AG04449 (cell line): ENCODE measurements at places on chromosomes 3 and 15.

DNA sequence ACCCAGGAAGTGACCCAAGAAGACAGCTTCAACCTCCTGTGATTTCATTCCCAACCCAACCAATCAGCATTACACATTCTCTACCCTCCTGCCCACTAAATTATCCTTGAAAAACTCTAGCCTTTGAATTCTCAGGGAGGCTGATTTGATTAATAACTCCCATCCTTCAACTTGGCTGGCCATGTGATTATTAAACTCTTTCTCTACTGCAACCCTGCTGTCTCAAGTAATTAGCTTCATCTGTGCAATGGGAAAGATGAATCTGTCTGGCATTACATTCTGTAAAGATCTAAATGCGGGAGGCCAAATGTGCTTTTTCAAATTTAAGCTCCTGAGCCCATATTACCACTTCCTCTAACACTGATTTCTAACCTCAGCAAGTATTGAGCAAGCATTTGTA is 95.9 kb upstream of the STT3B start:
- no peak for DNase-seq

- DNase-seq = no peak
Measured at GRCh38 chr3:192843723-192844485, 73.8 kb downstream of the MB21D2 start.

DNA sequence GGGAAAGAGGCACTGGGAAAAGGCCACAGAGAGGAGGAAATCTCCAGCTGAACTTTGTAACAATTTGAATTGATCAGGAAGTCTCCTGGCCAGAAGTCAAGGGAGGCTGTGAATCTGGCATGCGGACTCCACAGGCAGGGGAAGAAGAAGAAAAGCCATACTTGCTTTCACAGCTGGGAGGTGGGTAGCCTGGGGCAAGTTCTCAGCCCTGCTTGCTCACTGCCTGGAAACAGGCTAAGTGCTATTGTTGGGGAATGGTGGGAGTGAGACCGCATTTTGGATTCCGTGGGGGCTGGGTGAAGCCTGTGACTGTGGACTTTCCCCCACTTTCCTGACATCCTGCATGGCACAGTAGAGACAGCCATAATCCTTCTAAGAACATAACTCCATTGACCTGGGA is 168.8 kb upstream of the CD96 start:
- no peak for DNase-seq

DNA sequence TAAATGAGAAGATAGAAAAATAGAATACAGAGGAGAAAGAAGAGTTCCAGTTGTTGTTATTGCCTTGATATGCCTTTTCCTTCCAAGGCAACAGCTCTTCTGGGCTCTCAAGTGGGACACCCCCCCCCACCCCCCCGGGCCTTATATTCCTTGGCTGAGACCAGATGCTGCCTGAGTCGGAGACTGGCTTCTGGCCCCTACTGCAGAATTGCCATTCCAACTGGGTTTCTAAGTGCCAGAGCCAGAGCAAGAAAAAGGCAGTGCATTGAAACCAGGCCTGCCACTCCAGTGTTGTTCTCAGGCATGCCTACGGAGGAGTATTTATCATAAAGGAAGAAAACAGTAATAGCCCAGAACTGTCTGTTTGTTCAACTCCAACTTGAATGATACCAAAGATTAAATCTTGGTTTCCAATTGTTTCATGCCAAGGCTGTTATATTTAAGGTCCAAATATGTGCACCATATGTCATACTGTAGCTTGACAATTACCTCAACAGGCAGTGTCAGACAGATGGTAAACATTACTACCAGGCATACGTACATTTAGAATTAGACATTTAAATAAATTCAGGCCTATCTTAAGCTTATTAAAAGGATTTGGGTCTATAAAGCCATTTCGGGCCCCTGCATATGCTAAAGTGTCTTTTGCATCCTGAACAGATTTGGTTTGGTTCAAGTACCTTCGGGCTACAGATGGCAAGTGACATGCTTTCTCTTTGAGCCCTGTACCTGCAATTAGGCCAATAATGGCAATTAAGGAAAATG is 209.9 kb upstream of the SEMA6D start:
- no peak for DNase-seq

DNA sequence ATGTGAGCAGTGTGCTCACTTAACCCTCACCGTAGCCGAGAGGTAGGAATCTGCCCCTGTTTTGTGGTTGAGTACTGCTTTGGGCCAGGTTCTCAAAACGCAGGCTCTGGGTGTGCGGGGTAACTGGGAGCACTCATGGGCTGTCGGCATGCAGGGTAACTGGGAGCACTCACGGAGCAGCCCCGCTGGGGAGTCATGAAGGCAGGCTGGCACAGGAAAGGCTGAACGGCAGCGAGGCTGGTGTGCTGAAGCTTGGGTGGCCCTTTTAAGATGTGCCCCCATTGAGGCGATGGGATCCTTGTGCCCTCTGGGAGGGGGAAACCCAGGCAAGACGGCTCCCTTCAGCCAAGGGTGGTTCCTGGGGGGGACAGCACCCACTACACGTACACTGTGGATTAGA is 44.6 kb upstream of the VPS8 start:
- DNase-seq = no peak

DNA sequence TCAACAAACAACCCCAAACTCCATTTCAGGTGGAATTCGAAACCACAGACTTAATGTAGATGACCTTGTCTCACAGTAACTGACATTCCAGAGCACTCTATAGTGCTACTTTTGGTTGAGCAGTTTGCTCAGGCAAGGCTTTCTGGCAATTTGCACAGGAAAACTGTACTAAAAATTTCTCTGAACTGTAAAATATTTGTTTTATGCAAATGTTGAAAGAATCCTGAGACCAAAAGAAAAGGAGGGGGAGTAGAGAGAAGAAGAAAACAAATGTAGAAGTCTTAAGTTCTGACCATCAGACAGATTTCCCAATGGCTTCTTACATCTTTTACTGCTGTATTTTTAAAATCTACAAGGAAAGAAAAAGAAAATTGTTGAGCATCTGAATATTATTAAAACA is 53.5 kb downstream of the DTWD1 start:
- DNase-seq = no peak

GRCh38 chr15:47570044-47570443 is 147.3 kb upstream of the SEMA6D start:
- DNase-seq = no peak
